A673 (cell line): ENCODE measurements at places on chromosomes 6 and 20.

DNA sequence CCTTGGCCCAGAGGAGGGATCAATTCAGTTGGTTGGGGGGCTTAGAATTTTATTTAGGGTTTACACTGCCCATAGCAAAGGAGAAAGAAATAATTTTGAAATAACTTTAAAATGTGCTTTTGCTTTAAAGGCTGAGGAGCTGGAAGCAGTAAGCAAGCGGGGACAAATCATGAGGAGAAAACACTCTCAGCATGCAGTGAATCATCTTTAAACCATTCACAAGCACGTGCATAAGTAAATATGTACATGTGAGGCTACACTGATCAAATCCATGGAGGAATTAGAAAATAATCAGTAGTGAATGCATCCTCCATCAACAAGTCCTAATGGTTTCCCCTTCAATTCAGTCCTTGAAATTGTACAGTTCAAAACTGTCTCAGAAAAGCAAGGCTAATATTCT is 181.0 kb downstream of the MTFR2 start:
- DNase-seq = no peak
- H3K27me3 ChIP-seq = no peaks in the 10 kb centered on the region
- H3K27ac ChIP-seq = no peak overlapping the region
- no peaks in the 10 kb centered on the region for H3K4me1 ChIP-seq
- no peak overlapping the region for H3K4me3 ChIP-seq

- H3K4me1 ChIP-seq = no peaks in the 10 kb centered on the region
- H3K4me3 ChIP-seq = no peak overlapping the region
- no peaks in the 10 kb centered on the region for H3K36me3 ChIP-seq
- H3K27me3 ChIP-seq = no peaks in the 10 kb centered on the region
Observed at GRCh38 chr20:44856442-44856841, 29.1 kb upstream of the YWHAB start.

- H3K27me3 ChIP-seq = no peaks in the 10 kb centered on the region
- H3K36me3 ChIP-seq = no peaks in the 10 kb centered on the region
- no peak overlapping the region for H3K4me3 ChIP-seq
- no peak overlapping the region for H3K27ac ChIP-seq
Observed at GRCh38 chr6:5335020-5335419, 73.7 kb downstream of the FARS2 start.

GRCh38 chr6:90650041-90650940 is 63.4 kb upstream of the MAP3K7 start:
- DNase-seq = no peak
- H3K27ac ChIP-seq = no peak overlapping the region
- H3K27me3 ChIP-seq = no peaks in the 10 kb centered on the region
- no peaks in the 10 kb centered on the region for H3K4me1 ChIP-seq

DNA sequence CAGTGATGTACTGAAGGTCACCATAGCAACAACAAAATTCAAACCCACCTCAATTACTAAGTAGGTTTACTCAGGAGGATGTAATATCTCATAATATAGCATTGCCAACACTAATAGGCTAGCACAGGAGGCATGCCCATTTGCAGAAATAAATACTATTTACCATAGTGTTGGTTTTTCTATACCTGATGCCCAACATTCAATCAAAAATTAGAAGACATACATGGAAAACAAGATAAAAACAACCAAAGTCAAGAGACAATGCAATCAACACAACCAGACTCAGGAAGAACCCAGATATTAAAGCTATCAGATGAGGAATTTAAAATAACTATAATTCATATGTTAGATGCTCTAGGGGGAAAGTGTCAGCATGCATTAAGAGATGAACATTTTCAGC is 14.3 kb upstream of the TXNDC5 start:
- no peaks in the 10 kb centered on the region for H3K27me3 ChIP-seq
- H3K36me3 ChIP-seq = no peaks in the 10 kb centered on the region
- H3K27ac ChIP-seq = no peak overlapping the region
- no peaks in the 10 kb centered on the region for H3K4me1 ChIP-seq
- no peak for DNase-seq
- H3K4me3 ChIP-seq = no peak overlapping the region

DNA sequence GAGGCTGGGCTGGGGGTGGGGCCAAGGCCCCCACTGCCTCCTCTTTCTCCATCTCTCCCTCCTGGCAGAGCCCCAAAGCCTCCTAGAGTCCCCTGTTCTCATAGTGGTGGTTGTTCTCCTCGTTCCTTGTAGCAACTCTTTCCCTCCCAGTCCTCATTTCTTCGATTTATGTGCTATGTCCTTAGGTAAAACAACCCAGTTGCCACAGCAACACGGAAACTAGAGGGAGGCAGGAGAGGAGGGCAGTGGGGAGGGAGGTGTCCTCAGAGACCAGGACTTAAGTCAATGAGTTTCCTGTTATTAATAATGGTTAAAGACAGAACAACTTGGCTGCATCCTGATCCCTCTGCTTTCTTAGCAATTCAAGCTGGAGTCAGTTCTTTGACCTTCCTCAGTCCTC is 161.0 kb downstream of the INSM1 start:
- no peaks in the 10 kb centered on the region for H3K27me3 ChIP-seq
- no peaks in the 10 kb centered on the region for H3K4me1 ChIP-seq
- H3K4me3 ChIP-seq = no peak overlapping the region
- peak; percentile 5 for DNase-seq
